Activated CD8-positive, alpha-beta memory T cell treated with anti-CD3 and anti-CD28 coated beads, Interleukin-2, amount 10 ng/mL, durations not matched to agents 7 days and 5 days (primary cell): ENCODE measurements at places on chromosomes 11 and 22. TPM values are rescaled to one million over a fixed set of nuclear protein-coding genes. Genes with fewer than 3 reads are reported as not detected.

DNA sequence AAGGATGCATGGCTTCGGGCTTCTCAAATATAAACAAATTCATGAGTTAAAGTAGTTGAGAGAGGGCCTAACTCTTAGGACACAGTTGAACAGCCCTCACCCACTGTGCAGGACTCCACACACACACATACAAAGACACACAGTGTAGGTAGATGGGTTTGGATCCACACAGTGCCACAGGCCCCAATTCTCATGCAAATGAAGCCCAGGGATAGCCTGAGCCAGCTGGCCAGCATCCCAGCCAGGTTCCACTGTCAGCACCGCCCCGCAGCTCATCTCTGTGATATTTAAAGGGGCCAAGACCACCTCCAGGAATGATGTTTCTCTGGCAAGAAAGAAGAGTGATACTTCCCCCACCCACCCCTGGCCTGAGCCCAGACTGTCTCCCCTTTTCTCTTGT lies 11.7 kb downstream of the SLC35C1 start:
- DNase-seq, result no peak

- no peak for DNase-seq
Observed at GRCh38 chr11:1238767-1239595, 16.1 kb downstream of the MUC5B start.

DNA sequence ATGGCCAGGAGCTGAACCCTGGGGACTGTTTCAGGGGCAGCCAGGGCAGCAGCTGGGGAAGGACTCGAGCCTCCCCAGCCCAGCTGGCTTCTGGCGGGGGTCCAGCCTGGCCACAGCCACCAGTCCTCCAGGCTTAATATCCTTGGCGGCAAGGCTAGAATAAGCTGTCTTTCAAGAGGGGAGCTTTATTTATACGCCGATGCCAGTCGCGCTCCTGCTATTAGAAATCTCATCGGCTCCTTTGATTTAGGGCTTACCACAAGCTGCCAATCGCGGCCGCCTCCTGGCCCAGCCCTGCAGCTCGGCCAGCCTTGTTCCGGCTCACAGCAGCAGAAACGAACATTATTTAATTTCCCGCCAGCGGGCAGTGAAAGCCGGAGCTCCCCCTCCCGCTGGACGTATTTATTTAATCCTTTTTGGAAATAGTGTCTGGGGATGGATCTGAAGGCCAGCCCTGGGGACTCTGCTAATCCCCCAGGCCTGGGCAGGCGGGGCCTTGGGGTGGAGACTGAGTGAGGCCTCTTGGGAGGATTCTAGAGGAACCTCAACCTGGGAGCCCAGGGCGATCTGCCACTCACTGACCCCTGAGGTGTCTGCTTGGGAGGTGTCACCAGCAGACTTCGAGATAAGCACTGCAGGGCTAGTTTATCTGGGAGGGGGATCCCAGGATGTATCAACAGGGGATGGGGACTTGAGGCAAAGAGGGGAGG lies 363.1 kb downstream of the MN1 start:
- DNase-seq, result no peak

DNA sequence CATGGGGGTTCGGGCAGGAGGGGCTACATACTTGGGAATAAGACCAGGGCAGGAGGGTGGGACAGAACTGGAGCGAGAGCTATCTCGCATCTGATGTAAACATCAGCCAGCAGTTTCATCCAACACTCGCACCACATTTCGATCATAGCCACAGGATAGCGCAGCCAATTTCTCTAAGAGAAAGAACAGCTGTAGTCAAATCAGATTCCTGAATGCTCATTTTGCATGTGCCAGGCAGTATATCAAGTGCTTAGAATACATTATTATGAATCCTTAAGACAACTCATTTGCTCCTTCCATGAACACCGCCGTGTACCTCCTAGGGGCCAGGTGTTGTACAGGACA lies 14.5 kb downstream of the DGCR2 start:
- DNase-seq, result no peak

GRCh38 chr11:118306556-118306955 lies 2.0 kb downstream of the CD3E start:
- peak; percentile 68 for DNase-seq

DNA sequence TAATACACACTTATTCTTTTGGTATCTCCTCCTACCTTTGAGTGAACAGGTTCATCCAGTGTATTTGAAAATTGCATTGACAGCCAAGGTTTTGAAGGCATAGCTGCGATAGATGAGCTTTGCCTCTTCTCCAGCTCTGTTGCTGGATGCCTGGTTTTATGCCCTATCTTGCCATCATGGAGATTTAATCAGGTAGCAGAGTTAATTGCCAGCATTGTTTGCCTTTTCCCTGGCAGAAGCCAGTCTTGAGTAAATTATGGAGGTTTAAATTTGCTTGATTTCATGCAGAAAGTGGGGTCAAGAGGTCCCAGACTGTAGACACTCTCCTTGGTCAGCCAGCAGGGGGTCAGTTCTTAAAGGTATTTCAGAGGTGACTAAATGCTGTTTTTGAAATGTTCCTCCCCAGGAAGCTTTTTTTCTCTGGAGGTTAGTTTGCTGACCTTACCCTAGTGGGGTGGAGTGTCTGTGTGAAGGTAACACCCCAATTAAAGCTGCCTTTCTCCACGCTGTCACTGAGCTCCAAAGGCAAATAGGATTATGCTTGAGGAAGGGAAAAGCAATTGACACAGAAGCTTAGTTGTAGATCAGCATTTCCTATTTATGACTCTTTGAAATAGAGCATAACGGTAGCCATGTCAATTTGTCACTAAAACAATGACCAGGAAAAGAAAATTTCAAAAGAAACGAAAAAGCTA lies 96.0 kb downstream of the EXT2 start:
- DNase-seq, result no peak

DNA sequence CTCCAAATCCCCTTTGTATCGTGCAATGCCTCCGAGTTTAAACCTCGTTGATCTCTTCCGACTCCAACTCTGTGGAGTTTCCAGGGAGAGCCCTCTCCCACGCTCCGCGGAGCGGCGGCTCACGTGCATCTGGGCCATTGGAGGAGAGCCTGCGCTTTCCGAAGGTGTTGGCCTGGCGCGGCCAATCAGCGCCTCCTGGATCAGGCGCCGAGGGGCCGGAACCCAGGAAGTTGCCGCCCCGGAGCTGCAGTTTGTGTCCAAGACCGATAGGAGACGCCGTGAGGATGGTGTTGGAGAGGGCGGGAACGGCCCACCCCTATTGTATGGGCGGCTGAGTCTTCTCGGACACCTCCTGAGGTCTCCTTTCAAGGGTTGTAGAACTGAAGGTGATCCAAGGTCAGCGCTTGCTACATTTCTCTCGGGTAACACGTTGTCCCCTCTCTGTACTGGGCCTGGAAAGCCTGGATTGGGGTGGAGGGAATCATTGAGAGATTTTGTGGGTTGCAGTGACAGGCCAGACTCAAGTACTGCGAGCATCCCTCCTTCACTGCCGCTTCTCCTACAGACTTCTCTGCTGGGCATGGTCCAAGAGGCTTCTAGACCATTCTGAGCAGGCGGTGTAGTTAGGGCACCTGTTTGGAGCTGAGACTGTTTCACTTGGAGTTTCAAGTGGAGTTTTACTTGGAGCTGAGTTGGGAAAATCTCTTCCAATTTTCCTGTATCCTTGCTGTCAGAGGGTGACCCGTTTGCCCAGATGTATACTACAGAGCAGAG lies 1.7 kb downstream of the ADAMTS15 start:
- DNase-seq, result no peak

PKNOX2 gene
- not detected for total RNA-seq

OSM gene
- total RNA-seq, result 141 TPM
